ENCODE measurements at places on chromosomes 6 and 20.

GRCh38 chr6:134007077-134007476, 45.3 kb downstream of the SLC2A12 start:
- no peak for DNase-seq

GRCh38 chr20:11060423-11061185, 386.8 kb upstream of the JAG1 start:
- no peak for DNase-seq

DNA sequence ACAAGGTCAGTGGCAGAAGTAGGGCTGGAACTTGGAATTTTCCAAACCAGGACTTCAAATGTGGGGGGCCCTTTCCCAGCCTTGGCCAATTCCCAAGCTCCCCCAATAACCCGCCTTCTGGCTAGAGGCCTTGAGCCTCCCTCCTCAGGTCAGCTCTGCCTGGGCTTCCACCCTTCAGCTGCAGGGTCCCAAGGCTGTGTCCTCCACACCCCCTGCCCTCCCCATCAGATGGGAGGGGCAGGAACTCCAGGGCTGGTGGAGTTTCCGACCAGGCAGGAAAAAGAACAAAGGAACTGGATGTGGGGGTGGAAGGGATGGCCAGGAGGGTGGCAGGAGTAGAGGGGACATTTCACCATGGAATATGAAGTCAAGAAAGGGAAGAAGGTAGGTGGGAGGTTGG, at the start of gene CCM2L:
CCM2L (plus strand) TSS at position 338 of the 400 bp plus-strand sequence; CDS start at position 355, 17 bp downstream.
- no peak for DNase-seq

GRCh38 chr6:139381216-139381865, 6.9 kb upstream of the CITED2 start:
- no peak for DNase-seq

GRCh38 chr6:40848038-40848437, 191.0 kb downstream of the UNC5CL start:
- DNase-seq = no peak

GRCh38 chr6:19860235-19860877, 23.2 kb downstream of the ID4 start:
- no peak for DNase-seq

- no peak for DNase-seq
Measured at GRCh38 chr6:28407401-28407800, 7.9 kb upstream of the ZSCAN12 start.

GRCh38 chr6:41706876-41707564, 28.4 kb downstream of the TFEB start:
- no peak for DNase-seq

DNA sequence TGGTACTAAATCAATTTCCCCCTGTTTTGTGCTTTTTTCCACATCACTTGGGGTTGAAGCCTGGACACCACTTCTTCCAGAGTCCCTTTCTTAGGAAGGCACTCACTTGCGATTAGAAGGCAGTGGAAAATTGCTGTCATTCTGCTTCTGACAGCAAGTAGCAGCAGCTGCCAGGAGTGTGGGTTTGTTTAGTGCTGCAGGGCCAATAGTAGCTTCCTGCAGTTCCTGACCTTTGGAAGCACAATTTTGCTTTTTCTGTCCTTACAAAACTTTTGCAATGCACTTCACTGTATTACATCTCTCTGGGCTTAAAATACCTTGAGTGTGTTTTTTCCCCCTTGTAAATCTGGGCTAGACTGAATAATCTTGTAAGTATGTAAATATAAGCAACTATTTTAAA, 12.5 kb upstream of the HLA-DRA start:
- no peak for DNase-seq

GRCh38 chr20:39165099-39165498, 203.0 kb downstream of the DHX35 start:
- no peak for DNase-seq

GRCh38 chr6:120405947-120406346, 928.3 kb downstream of the TBC1D32 start:
- DNase-seq = no peak

DNA sequence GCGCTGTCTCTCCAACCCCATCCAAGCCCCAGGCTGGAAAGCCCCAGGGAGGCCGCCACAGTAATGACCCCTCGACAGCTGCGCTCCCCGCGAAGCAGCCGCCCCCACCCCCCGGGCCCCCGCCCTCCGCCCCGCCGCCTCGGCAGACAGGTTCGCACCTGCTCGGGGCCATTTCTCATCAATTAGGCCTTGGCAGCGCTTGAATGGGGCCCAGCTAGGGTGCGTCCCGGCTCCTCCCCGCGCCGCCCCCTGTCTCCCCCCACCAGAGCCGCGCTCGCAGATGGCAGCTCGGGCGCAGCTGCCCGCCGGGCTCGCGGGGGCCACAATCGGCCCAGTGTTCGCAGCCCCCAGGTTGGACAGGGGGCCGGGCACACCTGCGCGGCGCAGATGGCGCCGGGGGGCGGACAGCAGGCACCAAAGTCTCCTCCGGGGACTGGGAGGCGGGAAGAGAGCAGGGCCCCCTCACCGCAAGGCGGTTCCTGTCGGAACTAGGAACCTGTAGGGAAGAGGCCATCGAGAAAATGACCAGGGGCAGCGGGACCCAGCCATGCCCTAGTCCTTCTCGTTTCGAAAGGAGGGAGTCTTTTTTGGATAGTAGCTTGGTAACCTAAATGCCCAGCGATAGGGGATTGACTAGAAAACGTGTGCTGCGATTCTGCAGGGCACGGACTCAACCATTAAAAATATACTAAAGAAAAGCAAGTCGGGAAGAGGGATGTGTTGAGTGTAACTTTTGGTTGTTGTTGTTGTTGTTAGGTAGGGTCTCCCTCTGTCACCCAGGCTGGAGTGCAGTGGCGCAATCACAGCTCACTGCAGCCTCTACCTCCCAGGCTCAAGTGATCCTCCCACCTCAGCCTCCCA, 83.2 kb upstream of the EYA2 start:
- no peak for DNase-seq

DNA sequence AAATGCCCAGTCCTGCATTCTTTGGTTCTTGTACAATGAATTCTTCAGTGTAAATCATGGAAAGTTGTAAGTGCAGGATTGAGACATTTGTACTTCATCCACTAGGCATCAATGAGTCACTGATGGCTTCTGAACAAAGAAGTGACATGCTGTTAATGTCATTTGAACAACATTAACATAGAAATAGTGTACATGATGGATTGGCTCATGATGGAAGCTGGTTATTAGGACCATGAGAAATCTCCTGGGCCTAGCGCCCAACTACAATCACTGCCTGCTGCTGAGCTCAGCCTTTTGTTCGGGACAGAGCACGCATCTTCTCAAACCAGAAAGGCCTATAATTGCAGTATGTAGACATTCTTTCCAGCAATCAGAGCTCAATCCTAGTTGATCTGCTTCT, 316.8 kb upstream of the TSHZ2 start:
- DNase-seq = no peak

DNA sequence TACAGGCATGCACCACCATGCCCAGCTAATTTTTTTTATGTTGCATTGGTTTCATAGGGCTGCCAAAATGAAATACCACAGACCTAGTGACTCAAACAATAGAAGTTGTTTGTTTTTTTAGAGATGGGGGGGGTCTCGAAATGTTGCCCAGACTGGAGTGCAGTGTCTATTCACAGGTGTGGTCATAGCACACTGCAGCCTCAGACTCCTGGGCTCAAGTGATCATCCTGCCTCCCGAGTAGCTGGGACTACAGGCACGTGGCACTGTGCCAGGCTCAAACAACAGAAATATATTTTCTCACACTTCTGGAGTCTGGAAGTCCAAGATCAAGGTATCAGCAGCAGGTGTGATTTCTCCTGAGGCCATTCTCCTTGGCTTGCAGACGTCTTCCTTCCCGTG, 6.6 kb upstream of the SLC16A10 start:
- no peak for DNase-seq

DNA sequence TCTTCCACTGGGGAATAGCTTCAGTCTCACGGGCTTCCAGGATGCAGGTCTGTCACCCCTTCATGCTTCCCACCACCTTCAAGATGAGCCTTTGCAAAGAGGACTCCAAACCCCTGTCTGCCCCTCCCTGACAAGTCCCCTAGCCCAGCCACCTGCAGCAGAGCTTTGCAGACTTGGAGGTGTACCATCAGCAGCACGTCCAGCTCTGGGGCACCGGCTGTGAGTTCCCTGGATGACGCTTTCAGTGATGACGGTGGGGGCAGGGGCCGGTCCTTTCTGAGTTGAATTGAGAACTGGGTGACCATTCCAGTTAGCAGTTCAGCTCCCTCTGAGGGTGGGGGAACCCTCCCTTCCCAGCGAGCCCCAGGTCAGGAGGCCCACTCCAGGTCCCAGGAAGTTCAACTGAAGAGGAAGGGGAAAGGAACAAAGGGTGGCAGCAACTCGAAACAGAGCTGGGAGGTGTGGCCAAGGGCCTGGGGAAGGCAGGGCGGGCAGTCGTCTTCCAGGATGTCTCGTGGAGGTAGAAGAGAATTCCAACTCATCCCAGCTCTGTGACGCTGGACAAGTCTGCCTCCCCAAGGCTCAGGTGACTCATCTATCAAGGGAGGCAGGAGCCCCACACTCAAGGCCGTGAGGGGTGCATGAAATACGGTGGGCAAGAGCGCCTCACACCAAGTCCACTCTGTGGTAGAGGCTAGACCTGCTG, 86.0 kb downstream of the PTPN1 start:
- DNase-seq = no peak

GRCh38 chr6:148289153-148289552, 53.5 kb upstream of the SASH1 start:
- DNase-seq = no peak

GRCh38 chr20:4060856-4061695, 45.7 kb upstream of the RNF24 start:
- DNase-seq = no peak

DNA sequence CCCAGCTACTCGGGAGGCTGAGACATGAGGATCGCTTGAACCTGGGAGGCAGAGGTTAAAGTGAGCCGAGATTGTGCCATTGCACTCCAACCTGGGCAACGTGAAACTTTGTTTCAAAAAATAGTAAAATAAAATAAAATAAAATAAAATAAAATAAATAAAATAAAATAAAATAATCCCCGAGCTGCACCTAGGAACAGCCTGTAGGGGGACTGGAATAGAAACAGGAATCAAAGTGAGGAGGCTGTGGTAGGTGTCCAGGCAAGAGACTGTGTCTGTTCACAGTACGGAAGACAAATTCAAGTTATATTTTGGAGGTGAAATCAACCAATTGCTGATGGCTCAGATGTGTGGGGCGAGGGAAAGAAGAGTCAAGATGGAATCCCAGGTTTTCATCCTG, 86.2 kb downstream of the KCNB1 start:
- no peak for DNase-seq

DNA sequence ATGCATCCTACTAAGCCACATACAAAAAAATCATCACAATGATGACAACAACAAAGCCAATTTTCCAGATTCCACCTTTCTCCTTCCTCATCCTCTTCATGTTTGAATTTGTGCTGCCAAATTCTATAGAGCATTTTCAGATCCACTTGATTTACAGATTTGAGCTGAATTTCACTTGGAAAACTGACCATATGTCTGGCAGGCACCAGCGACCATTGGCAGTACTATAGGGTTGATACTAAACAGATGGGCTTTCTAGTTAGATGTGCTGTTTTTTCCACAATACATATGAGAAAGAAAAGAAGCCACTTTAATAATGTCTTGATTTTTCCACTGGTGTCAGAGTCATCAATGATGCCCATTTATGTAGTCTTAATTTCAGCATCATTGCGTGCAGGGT, 127.0 kb downstream of the PHACTR3 start:
- no peak for DNase-seq
